T-cell (primary cell): ENCODE measurements at places on chromosomes 2 and 18. TPM values are rescaled to one million over a fixed set of nuclear protein-coding genes. Genes with fewer than 3 reads are reported as not detected.

SESTD1 gene
- total RNA-seq: 4.8 TPM

LYPD6B gene
- not detected for total RNA-seq

ITGA4 gene
- total RNA-seq: 150 TPM

TAF4B gene
- total RNA-seq: 14.6 TPM

NT5DC4 gene
- not detected for total RNA-seq

MATN3 gene
- not detected for total RNA-seq

FAM237A gene
- not detected for total RNA-seq

EMX1 gene
- not detected for total RNA-seq

STAT4 gene
- total RNA-seq: 140 TPM
